Fibroblast of skin of right quadriceps (primary cell): ENCODE measurements at places on chromosomes 16 and 17.

DNA sequence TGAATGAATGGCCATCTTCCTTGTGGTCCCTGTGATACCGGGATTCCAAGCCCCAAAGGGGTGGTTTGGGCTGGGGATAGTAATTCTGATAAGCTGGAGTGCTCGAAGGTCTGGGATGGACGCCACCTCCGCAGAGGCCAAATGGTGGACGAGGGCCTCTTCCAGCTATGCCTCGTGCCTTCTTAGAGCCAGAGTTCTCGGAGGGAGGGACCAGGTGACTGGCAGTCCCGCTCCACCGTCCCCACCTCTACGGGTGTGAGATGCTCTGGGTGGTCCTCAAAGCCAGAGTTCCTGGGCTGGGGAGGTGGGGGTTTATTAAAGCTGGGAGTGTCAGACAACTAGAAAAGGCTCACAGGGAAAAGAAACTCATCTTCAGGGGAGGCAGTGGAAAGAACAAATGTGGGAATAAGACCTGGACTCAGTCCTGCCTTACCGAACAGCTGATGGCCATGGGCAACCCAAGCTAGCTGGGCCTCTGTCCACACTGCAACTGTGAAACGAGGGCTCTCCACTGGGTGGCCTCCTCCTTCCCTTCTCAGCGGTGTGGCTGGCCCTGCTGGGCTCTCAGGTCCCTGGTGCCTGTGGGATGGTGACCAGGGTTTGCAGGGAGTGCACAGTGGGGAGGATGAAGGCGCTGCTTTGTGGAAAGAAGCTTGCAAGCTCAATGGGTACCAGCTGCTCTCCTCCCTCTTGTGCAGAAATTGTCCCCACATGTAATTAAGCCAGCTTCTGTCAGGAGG lies 75.2 kb downstream of the N4BP1 start:
- DNase-seq, result no peak

- peak; percentile 69 for DNase-seq
These were observed 16.6 kb upstream of the ERN1 start for GRCh38 chr17:64146418-64147109.

GRCh38 chr16:84367750-84368307 lies 509 bp upstream of the ATP2C2 start:
- DNase-seq, result no peak

GRCh38 chr17:58153046-58153445 lies 4.9 kb downstream of the OR4D1 start:
- no peak for DNase-seq

- peak; percentile 19 for DNase-seq
These were observed 332.0 kb downstream of the BCAS3 start for GRCh38 chr17:61009663-61010062.

DNA sequence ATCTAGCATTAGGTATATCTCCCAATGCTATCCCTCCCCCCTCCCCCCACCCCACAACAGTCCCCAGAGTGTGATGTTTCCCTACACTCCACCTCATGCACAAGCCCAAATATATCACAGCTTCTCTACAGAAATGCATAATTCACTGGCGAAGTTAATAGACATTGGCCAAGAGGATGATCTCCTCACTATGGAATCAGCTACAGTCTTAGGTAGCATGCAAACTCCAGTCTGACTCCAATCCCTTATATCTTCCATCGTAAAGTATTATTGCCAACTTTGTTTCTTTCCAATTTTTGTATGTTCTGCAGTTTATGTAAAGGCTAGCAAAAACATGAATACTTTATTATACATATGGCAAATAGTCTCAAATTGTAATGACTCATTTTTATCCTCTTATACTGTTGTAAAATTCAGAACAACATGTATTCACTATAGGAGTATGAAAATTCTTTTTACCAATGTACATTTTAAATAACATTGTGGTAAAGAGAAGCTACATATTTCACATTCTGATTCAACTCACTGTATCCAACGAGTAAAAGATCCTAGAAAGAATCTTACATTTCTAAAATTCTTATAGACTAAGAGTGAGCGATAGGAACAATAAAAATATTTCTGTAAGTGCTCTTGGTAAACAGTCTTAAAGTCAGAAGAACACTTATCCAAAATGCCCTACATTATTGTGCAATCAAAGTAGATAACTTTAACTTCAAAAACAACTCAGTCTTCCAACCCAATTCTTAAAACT lies 871 bp downstream of the ABCA8 start:
- DNase-seq, result peak; percentile 42

DNA sequence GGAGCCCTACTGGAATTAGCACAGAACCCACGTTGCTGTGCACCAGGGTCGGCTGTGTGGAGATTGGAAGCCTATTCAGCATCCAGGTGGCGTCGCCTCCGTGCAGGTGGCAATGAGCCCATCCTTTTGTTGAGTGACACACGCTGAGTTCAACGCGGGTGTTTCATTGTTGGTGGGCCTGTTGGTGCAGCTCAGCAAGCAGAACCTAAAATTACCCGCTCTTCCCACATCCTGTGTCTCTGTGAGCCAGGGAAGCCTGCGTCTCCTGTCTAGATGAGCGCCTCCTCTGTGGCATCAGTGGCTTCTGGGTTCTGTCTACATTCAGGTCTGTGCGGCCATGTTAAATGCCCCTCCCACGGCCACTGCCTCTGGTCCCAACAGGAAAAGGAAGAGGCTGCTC lies 14.5 kb downstream of the CD2BP2 start:
- DNase-seq, result no peak

- DNase-seq, result no peak
These were observed 8.1 kb downstream of the AMZ2 start for GRCh38 chr17:68255731-68256538.

- no peak for DNase-seq
These were observed 102.0 kb downstream of the ITFG1 start for GRCh38 chr16:47358816-47359215.

DNA sequence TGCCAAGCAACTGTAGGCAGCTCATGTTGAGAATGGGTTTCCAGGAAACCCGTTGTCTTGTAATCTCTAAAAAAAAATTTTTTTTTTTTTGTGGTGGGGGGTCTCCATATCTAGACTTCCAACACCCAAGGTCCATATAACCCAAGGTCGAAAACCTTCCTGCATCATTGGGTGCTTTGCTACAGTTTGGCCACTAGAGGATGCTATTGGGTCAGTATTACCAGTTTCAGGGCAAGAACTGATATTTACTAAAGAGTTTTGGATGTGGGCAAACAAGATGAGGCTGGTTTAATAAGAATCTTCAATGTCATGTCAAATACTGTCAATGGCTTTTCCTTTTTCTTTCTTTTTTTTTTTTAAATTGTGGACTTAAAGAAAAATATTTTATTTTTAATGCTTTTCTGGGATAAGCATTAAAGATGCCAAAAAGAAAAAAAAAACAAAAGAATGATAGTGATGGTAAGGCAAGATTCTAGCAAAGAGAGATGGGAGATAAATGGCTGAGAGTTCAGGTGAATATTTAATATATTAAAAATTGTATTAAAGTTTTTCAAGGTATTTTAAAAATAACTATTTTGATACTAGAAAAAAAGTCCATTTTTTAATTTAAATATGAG lies 62.2 kb downstream of the DHRS7C start:
- DNase-seq, result peak; percentile 49

DNA sequence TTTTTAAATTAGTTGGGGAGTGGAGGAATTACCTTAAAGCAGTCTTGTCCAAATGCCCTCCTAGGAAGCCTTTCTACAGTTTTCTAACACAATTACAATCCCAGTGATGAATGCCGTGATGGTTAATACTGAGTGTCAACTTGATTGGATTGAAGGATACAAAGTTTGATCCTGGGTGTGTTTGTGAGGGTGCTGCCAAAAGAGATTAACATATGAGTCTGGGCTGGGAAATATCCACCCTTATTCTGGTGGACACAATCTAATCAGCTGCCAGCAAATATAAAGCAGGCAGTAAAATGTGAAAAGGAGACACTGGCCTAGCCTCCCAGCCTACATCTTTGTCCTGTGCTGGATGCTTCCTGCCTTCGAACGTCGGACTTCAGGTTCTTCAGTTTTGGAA lies 12.2 kb downstream of the ORC6 start:
- no peak for DNase-seq
